Peyer's patch (tissue), 4 donors: ENCODE measurements at places on chromosomes 13 and 19. TPM values are rescaled to one million over a fixed set of nuclear protein-coding genes. Genes with fewer than 3 reads are reported as not detected.

- H3K36me3 ChIP-seq, result no peaks in the 10 kb centered on the region
- no peak overlapping the region for H3K27ac ChIP-seq
- H3K4me3 ChIP-seq, result peak overlapping the region; percentile 48
- no peaks in the 10 kb centered on the region for H3K27me3 ChIP-seq
- DNase-seq, result peak; percentile 51
Measured at GRCh38 chr19:48271531-48272151, 1.8 kb downstream of the ZNF114 start.

DNA sequence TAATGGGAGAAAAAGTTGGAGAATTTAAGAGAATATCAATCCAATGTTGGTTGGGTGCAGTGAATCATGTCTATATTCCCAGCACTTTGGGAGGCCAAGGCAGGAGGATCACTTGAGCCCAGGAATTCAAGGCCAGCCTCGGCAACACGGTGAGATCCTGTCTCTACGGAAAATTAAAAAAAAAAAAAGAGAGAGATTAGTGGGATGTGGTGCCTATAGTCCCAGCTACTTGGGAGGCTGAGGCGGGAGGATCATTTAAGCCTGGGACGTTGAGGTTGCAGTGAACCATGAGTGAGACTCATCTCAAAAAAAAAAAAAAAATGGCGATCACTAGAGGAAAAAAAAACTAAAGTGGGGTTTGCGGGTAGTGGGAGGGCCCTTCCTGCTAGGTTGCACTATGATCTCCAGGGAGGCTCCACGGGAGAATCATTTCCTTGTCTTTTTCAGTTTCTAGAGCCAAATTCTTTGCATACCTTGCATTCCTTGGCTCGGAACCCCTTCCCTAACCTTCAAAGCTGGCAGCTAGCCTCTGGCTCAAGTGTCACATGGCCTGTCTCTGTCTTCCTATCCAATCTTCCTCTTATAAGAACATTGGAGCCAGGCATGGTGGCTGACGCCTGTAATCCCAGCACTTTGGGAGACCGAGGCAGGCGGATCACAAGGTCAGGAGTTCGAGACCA, 5.8 kb upstream of the ERCC2 start:
- no peaks in the 10 kb centered on the region for H3K36me3 ChIP-seq
- no peak for DNase-seq
- H3K4me1 ChIP-seq, result no peaks in the 10 kb centered on the region
- no peak overlapping the region for H3K27ac ChIP-seq
- no peaks in the 10 kb centered on the region for H3K27me3 ChIP-seq

DNA sequence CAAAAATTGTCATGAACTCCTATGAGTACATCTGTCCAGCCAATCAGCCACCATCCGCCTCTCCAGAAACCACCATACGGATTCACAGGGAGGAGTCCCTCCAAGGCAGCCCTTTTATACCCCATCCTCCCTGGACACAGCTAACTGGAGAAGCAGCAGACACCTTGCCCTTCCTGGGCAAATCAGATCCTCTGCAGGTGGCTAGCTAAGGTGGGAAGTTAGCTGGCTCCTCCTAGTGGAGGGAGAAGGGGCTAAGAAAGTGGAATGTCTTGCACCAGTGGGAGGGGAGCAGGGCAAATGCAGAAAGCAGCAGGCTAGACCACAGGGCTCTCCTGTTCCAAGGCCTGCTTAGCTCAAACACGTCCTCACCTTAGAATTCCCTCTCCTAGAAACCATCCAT, 46.2 kb upstream of the UQCRFS1 start:
- no peaks in the 10 kb centered on the region for H3K36me3 ChIP-seq
- no peaks in the 10 kb centered on the region for H3K4me1 ChIP-seq
- no peaks in the 10 kb centered on the region for H3K27me3 ChIP-seq

BCAM gene
- total RNA-seq, result 39.8 TPM

TSKS gene
- total RNA-seq, result not detected

SGCG gene
- total RNA-seq, result 2.5 TPM

ZNF709 gene
- total RNA-seq, result 1.8 TPM
